Fibroblast of the conjunctiva (primary cell): ENCODE measurements at places on chromosomes 5 and 9.

DNA sequence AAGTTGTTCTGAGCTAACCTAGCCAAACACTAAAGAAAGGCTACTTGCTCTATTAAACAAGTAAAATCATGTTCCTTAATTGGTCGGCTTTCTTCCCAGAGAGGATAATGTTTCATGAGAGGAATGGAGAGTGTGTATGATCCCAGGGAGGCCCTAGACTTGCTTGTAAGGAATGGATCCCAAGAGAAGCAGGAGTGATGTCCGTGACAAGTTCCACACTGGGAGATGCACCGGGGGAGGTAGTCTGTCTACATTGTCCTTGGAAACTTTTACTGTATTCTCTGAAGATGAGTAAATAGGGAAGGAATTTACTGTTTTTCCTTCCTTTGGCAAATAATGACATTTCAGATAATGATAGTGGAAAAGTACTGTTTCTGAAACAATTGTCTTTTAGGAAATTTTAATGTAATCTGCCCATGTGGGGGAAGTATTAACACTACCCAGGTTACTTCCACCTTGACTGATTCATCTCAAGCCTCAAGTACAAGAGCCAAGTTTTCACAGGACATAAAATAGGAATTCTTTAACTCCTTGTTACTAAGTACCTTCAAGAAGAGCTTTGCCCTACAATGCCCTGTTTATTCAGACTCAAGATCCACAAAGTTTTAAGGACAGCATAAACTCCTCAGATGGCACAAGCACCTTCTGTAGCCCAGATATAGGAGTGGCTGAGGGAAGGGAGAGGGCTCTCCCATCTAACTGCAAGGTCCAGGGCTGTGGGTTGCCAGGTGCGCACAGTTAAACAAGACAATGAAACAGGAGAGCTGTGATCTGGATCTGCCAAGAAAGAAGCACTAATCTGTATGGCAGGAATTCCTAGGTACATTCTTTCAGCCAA, 152.1 kb downstream of the GNA14 start:
- peak; percentile 8 for DNase-seq

DNA sequence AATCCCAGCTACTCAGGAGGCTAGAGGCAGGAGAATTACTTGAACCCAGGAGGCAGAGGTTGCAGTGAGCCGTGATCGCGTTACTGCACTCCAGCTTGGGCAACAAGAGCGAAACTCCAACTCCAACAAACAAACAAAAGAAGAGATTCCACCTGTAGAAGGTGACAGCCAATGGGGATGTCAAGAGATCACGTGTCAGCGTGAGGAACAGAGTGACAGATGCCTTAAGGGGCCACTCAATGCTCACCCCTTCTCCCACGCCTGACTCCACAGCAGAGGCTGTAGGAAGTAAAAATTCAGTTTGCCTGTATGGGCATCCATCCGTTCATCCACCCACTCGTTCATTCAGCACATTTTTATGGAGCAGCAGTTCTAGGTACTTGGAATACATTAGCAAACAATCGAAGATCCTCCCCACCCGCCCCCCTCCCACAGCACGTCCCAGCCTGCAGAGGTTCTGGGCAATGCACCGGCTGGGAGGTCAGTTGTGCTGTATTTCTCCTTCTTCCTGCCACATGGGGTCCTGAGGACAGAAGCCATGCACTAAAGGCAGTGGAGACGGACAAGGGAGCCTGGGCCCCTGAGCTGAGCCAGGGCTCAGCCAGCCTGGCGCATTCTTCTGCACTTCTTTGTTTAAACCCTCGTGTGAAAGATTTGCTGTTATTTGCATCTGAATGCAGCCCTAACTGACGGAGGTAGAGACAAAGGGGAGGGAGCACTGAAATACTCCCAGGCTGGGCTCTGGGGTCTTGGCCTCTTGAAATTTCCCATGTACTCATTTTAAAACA, 11.3 kb upstream of the RNF130 start:
- DNase-seq = no peak

DNA sequence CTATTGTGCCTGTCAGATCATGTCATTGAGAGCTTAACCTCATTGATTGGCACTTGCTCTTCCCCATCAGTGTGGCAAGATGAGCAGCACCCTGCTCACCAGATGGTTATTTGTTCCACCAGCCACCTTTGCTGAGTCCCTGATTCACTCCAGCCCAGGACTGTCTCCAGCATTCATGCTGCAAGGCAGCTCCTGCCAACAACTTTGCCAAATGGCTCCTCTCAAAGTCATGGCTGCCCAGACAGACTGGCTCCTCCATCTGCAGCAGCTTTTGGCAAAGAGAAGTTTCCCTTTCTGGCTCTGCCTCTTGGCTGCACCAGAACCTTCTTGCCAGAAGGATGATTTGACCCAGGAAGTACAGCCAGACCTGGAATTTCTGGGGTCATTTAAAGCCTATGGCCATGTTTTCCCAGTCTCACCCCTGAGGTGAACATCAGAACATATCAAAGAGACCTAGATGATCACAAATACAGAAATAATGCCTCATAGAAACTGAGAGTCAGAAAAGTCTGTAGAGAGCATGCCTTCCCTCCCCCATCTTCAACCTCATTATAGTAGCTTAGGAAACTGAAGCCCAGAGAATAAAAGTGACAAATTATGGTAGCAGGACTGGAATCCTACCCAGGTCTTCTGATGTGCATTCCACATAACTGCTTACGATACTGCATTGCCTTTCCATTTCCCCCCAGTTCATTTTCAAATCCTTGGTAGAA, 10.4 kb downstream of the PPP2R2B start:
- DNase-seq = no peak

DNA sequence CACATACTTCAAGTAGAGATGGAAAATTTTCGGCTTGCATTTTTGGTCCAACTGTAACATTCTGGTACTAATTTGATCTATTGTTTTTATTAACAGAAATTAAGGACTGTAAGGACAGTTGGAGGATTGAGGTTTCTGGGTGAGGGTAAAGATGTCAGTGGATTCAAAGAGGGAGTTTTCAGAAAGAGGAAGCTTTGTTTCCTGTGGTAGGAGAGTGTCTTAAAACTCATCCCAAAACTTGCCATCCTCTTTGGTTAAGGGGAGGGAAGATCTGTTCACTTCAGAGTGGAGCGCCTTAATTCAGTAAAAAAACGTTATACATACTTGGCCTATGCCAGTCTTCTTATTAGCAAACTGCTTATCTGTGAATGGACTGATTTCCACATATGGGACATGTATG, 13.8 kb downstream of the CNTRL start:
- no peak for DNase-seq

GRCh38 chr5:134647750-134648424, 698 bp upstream of the SEC24A start:
- no peak for DNase-seq

GRCh38 chr5:147586832-147587231, 77.0 kb upstream of the DPYSL3 start:
- no peak for DNase-seq

DNA sequence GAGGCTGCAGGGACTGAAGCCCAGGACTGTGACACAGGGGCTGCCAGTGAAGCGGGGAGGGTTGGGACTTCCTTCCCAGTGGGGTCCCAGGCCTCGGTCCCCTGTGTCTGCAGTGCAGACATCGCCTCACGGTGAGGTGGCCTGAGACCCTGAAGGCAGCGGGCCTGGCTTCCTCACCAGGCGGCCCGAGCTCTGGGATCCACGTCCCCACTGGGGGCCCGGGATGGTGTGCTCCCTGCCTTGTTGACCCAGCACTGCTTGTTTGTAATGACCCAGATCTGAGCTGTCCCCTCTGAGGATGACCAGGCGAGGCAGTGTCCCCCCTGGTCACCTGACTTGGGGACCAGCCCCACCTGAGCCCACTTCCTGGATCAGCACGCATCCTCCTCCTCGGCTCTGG, 53.1 kb downstream of the COL5A1 start:
- no peak for DNase-seq

DNA sequence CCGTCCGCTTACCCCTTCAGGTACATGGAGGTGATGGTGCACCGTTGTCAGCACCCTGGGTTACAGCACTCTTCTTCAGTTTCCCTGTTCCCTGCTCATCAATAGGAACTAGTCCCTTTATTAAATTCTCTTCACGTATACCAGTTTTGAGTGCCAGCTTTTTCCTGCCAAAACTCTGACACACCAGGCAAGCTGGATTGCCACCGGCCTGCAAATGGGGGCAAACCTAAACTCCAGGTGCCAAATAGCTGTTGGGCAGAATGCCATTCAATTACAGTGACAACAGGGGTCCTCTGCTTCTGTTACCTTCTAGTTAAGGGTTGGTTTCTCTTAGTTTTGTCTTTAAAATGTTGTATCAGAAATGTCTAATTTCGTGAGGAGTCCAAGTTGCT, 400.4 kb downstream of the OSTF1 start:
- no peak for DNase-seq

DNA sequence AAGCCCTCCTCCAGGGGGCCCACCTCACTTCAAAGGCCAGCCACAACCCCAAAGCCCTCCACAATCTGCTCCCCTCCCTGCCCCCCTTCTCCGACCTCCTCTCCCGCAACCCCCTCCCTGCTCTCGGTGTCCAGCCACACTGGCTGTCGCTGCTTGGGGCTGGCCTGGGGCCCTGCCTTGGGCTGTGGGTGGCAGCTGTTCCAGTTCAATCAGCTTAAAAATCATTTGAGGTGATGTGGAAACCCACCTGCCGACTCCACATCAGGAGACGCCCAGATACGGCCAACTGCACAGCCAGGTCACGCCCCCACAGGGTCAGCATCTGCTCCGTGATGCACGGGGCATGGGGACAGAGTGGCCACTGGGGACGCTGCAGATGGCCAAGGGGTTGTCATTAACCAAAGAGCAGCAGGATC, 107.0 kb upstream of the MVB12B start:
- no peak for DNase-seq

DNA sequence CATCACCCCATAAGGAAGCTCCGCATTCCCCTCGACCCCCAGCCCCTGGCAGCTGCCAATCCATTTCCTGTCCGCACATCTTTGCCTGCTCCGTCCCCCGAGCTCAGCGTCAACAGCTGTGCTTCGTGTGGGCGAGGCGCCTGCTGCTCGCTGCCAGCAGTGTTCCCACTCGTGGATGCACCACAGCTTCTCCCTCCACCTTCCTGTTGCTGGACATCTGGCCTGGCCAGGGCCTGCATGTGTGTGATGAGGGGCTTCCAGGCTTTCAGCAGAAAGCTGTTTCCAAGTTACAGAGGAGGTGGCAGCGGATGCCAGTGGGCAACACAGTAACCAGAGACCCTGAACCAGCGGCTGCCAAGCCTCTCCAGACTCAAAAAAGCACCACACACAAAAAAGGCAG, 86.0 kb downstream of the PRRT1B start:
- no peak for DNase-seq

- DNase-seq = no peak
Observed at GRCh38 chr9:76365028-76365427, 29.2 kb downstream of the RFK start.

GRCh38 chr5:36418152-36418979, 116.7 kb upstream of the RANBP3L start:
- no peak for DNase-seq

GRCh38 chr9:20771729-20772128, 87.7 kb downstream of the FOCAD start:
- no peak for DNase-seq

DNA sequence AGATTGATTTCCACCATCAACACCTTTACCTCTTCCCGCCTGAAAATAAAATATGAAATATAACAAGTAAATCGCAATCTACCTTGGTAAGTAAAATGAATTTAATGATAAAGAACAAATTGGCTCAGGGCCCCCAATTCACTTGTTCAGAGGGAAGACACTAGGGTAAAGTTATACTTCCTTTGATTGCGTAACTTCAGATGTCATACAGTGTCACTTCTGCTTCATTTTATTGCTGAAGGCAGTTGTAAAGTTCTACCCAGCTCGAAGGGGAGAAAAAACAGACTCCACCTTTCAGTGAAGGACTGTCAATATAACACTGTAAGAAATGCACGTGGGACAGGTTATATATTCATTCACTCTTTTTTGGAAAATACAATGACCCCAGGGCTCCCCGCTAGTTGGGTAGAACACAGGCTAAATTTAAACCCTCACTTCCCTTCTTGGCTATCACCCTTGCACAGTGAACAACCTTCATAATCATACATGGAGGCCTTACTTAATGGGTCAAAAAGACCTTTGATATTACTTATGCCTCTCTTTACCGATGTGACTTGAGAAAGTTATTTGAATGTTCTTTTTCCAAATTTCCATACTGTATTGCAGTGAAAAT, 848.8 kb downstream of the MAT2B start:
- no peak for DNase-seq

DNA sequence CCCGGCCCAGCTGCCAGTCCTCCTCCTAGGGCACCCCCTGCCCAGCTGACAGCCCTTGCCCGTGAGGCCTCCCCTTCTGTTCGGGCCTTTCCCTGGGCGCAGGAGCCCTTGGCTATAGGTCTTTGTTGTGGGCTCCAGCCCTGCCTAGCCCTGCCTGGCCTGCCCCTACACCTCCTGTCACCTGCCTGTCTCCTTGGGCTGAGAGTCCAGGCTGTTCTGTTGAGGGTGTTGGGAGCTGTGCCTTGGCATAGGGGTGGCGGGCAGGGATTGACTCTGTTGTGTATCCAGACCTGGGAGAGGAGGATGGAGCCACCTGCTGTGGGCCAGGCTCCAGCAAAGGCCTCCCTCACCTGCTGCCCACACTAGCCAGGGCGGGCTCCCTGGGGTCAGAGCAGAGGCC, 11.6 kb downstream of the FCN2 start:
- no peak for DNase-seq

DNA sequence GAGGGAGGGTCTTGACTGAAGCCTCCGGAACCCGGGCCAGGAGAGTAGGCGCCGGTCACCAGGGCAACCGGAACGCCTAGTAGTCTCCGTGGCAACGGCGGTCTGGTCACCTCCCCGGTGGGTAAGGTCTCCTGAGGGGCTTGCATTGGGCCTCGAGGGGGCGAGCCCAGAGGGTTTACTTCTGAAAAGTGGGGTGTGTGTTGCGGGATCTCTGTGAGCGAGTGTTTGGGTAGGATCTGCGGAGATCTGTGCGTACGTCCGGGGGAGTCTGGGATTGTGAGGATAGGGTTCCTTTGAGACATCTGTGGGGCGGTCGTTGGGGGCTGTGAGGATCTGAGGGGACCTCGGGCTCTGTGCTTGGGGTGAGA, at the start of gene FAM221B:
TSS of gene FAM221B (minus strand) at position 17 of the 368 bp plus-strand sequence. CDS start 2,571 bp downstream, outside the sequence.
- no peak for DNase-seq

GRCh38 chr5:65032250-65032649, 263.5 kb downstream of the CWC27 start:
- peak; percentile 71 for DNase-seq

DNA sequence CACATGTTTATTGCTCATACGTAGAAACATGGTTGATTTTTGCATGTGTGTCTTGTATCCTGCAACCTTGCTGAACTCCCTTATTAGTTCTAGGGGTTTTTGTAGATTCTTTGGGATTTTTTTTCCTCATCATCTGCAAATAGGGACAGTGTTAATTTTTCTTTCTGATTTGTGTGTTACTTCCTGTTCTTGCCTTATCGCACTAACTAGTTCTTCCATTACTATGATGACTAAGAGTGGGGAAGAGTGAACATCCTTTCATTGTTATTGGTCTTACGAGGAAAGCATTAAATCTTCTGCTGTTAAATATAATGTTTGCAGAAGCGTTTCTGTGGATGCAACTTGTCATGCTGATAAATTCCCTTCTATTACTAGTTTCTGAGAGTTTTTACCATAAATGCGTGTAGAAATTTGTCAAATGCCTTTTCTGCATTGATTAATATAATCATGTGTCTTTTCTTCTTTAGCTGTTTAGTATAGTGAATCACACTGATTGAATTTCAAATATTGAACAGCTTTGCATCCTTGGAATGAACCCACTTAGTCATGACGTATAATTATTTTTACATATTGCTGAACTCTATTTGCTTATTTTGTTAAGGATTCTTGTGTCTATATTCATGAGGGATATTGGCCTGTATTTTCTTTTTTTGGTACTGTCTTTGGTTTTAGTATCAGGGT, 32.1 kb upstream of the RNF130 start:
- DNase-seq = no peak
